ENCODE measurements at places on chromosomes 3 and 15.

DNA sequence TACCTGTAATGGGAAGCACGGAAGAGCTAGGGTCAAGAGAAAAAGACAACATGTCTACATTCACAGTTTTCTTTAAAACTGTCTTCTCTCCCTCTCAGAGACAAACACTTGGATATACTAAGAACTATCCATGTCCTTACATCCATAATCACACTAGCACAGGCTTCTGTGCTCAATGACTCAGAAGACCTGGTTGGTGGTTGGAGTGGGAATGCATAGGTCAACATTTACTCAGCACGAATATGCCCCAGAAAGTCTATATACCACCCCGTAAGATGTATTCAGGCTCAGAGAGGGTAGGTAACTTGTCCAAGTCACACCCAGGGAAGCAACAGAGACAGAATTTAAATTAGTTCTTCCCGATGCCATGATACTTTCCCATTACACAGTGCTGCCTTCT, 891.1 kb downstream of the TUSC7 start:
- no peak for DNase-seq

DNA sequence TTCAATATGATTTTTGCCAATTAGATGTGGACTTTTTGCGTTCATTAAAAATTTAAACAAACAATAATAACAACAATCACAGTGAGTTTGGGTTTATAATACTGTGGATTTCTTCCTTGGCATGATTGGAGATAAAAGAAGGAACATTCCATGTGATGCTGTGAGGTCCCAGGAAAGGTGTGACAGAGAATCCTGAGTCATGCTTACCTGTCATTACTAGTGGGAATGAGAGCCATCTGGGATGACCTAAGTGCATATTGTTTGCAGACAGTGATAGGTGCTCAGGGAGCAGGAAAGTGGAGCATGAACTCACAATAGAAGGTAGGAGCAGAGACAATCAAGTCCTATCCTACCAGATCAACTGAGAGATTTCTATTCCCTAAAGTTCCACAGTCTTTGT, 766.5 kb upstream of the CFAP20DC start:
- no peak for DNase-seq

- DNase-seq: no peak
Observed at GRCh38 chr3:52346623-52347530, 30.8 kb downstream of the DNAH1 start.

DNA sequence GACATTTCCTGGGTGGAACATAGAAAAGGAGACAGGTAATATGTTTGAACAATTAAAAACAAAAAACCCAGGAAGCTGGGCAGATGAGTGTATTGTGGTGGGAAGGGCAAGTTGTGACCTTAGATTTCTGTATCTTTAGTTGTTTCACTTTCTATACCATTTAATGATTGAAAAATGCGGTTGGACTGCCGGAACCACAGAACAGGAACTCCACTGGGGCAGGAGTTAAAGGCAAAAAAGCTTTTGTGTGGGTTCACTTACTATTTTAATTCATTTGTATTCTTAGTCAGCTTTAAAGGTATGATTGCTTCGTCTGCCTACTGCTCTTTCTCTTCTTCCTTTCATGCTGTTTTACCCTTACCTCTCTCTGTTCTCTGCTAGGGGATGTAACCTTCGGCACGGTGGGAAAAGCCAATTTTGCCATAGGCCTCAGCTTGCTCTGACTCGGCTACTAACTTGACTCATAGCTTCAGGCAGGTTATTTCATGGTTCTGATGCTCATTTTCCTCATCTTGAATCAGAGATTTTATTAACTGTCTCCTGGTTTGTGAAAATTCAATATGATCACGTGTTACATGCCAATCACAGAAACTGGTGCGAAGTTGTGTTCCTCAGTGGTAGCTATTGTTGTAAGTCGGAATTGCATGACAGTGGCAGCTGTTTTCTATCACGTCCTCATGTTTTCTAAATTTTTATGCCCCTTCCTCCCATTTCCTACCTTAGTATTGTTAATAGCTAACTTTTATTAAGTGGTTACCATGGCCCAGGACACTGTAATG, 1.6 kb upstream of the MCTP2 start:
- no peak for DNase-seq

DNA sequence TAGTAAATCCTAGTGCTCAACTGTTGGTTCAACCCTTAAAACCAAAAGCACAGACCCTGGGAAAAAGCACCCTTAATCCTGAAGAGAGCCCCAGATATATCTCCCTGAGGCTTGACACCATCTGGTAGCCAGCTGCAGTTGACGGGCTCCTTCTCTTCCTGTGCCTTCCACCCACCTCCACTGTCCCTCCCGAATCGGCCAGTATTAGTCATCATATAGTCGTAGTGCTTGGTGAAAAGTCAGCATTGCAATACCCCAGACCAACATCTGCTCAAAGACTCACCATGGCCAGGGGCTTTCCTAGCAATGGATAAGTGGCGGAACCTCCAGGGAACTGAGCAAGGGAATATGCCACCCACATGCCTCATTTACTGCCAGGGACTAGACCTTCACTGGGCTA, 125.6 kb upstream of the CRBN start:
- no peak for DNase-seq

GRCh38 chr3:126208182-126208581, 27.8 kb upstream of the ALDH1L1 start:
- no peak for DNase-seq

DNA sequence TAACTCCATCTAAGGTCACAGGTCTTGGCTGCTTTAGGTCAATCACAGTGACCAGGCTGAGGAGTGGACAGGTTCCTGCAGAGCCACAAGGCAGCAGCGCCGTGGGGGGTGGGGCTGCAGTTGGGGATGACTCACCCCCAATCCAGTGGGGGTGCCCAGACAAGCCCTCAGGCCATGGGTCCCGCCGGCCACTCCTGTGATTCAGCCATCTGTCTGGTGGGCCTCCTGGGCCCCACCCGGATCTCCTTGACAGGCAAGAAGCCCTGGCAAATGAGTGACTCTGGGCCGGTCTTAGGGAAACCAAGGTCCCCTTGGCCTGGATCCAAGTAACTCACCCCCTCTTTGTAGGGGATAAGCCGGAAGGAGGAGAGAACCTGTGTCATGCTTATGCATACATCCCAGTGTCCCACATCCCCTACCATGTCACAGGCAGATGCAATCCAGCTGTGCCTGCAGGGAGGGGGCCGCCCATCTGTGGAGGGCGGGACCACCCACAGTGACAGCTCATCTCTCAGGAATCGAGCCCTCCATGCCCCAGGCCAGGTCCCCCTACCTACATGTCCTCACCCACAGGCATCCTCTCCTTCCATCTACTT, 495 bp upstream of the COL7A1 start:
- no peak for DNase-seq

GRCh38 chr15:31871887-31872281, 158.4 kb upstream of the CHRNA7 start:
- DNase-seq: no peak

GRCh38 chr3:152127058-152127457, 141.7 kb upstream of the MBNL1 start:
- DNase-seq: no peak

GRCh38 chr15:66275352-66275751, 18.0 kb upstream of the DIS3L start:
- no peak for DNase-seq

- DNase-seq: no peak
Observed at GRCh38 chr15:61907753-61908086, 152.5 kb downstream of the VPS13C start.

DNA sequence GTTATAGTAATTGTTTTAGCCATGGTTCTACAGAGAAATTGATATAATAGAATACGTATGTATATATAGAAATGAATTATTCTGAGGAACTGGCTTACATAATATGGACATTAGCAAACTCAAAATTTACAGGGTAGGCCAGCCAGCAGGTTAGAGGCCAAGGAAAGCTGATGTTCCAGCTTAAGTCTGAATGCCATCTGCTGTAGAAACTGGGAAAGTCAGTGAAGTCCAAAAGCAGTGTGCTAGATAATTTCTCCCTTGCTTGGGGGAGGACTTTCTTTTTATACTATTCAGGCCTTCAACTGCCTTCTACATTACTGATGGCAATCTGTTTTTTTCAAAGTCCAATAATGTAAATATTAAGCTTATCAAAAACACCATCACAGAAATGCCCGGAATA, 1174.7 kb downstream of the ZPLD1 start:
- no peak for DNase-seq

GRCh38 chr15:91855684-91856489, 2.4 kb downstream of the SLCO3A1 start:
- no peak for DNase-seq

Measured in activated T-helper 1 cell treated with Interleukin-2 at 50 U/mL for 16 hours (primary cell).